ENCODE measurements at places on chromosomes 5 and 9.

GRCh38 chr9:96027251-96028131 is 152.0 kb downstream of the ERCC6L2 start:
- H3K36me3 ChIP-seq, result no peaks in the 10 kb centered on the region
- H3K27ac ChIP-seq, result no peak overlapping the region
- H3K4me1 ChIP-seq, result peaks cover 28% of the 10 kb centered on the region
- H3K27me3 ChIP-seq, result no peaks in the 10 kb centered on the region

- no peaks in the 10 kb centered on the region for H3K27me3 ChIP-seq
- DNase-seq, result peak; percentile 83
- H3K36me3 ChIP-seq, result no peaks in the 10 kb centered on the region
- H3K27ac ChIP-seq, result no peak overlapping the region
- H3K4me1 ChIP-seq, result no peaks in the 10 kb centered on the region
- no peak overlapping the region for H3K4me3 ChIP-seq
Observed at GRCh38 chr9:105835721-105836120, 141.4 kb downstream of the TMEM38B start.

- no peaks in the 10 kb centered on the region for H3K4me1 ChIP-seq
- H3K4me3 ChIP-seq, result no peak overlapping the region
- H3K36me3 ChIP-seq, result no peaks in the 10 kb centered on the region
- H3K27ac ChIP-seq, result no peak overlapping the region
Observed at GRCh38 chr9:84867186-84867585, 197.7 kb downstream of the NTRK2 start.

DNA sequence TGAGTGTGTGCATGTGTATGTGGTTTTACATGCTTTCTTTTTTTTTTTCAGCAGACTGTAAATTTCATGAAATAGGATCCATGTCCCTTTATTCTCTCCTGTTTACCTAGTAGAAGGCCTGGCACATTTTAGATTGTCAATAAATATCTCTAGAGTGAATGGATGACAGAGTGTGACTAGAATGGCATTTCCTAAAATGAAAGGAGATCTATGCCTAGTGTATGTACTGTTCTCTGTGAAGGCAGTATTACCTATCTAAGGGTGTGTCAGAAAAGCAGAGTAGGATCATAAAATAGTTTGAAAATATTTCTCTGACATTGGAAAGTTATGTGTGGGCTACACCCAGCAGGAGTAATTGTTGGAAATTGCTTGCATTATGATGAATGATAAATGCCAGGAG is 1876.0 kb upstream of the C9orf72 start:
- no peak overlapping the region for H3K4me3 ChIP-seq
- no peak for DNase-seq
- no peaks in the 10 kb centered on the region for H3K27me3 ChIP-seq
- H3K4me1 ChIP-seq, result no peaks in the 10 kb centered on the region

GRCh38 chr5:151222790-151223446 is 974 bp downstream of the CCDC69 start:
- peak overlapping the region; percentile 97 for H3K27ac ChIP-seq
- no peaks in the 10 kb centered on the region for H3K36me3 ChIP-seq
- H3K4me3 ChIP-seq, result peak overlapping the region; percentile 89
- peaks cover 59% of the 10 kb centered on the region for H3K4me1 ChIP-seq
- no peak for DNase-seq

- no peak within 1 kb of the TSS for H3K27ac ChIP-seq
- H3K4me3 ChIP-seq, result peak within 1 kb of the TSS; percentile 44
- no peaks in the 10 kb centered on the region for H3K27me3 ChIP-seq
- DNase-seq, result no peak
- H3K36me3 ChIP-seq, result no peaks in the 10 kb centered on the region
Observed at GRCh38 chr9:129752900-129753729, at the start of gene PTGES. Gene PTGES (minus strand): TSS chr9:129753042. CDS start chr9:129753012, 30 bp downstream.

Data from esophagus muscularis mucosa (tissue), 4 donors.